ENCODE measurements at places on chromosomes 12 and 14. TPM values are rescaled to one million over a fixed set of nuclear protein-coding genes. Genes with fewer than 3 reads are reported as not detected.

The BAZ1A gene
- 64.5 TPM for total RNA-seq

The IAPP gene
- not detected for total RNA-seq

The OTUB2 gene
- total RNA-seq, result 2.9 TPM

The KLHL33 gene
- total RNA-seq, result 0.30 TPM

The SCAF11 gene
- total RNA-seq, result 123 TPM

The RFLNA gene
- 8.8 TPM for total RNA-seq

The PDE3A gene
- total RNA-seq, result 14.4 TPM

The AQP6 gene
- total RNA-seq, result 0.20 TPM

The SCNN1A gene
- total RNA-seq, result 10.2 TPM

The WIF1 gene
- 17.3 TPM for total RNA-seq

The GPX2 gene
- 0.20 TPM for total RNA-seq

The SOCS2 gene
- 23.7 TPM for total RNA-seq

The RFX4 gene
- not detected for total RNA-seq

The PLXNC1 gene
- 15.5 TPM for total RNA-seq

The FOXN4 gene
- total RNA-seq, result 0.10 TPM

The SLC6A12 gene
- 0.10 TPM for total RNA-seq

The STXBP6 gene
- total RNA-seq, result 7.6 TPM

The TMCC3 gene
- 9.8 TPM for total RNA-seq

The AKAP3 gene
- total RNA-seq, result 0.49 TPM

The CCDC38 gene
- total RNA-seq, result not detected

The TMEM132D gene
- 0.20 TPM for total RNA-seq

The DERA gene
- 33.8 TPM for total RNA-seq

The MAGOHB gene
- 27.0 TPM for total RNA-seq

The CCDC175 gene
- not detected for total RNA-seq

The AP5M1 gene
- total RNA-seq, result 18.2 TPM

The P2RX2 gene
- total RNA-seq, result not detected

The CDH24 gene
- total RNA-seq, result 3.4 TPM

The CLEC4D gene
- total RNA-seq, result 0.99 TPM

The CAMKK2 gene
- 18.1 TPM for total RNA-seq

The DDN gene
- 0.69 TPM for total RNA-seq

The TEX22 gene
- total RNA-seq, result 0.20 TPM

The CCNK gene
- total RNA-seq, result 64.6 TPM

The STK38L gene
- 36.2 TPM for total RNA-seq

The KNTC1 gene
- 40.8 TPM for total RNA-seq

The CPNE6 gene
- 0.20 TPM for total RNA-seq

Data from skin of body (tissue), 3 donors.